ENCODE measurements at places on chromosomes 16 and 17. TPM values are rescaled to one million over a fixed set of nuclear protein-coding genes. Genes with fewer than 3 reads are reported as not detected.

- DNase-seq, result no peak
Measured at GRCh38 chr17:6420173-6420641, 14.7 kb downstream of the AIPL1 start.

The C17orf113 gene
- 1.1 TPM for total RNA-seq

The TMC5 gene
- 1.3 TPM for total RNA-seq

DNA sequence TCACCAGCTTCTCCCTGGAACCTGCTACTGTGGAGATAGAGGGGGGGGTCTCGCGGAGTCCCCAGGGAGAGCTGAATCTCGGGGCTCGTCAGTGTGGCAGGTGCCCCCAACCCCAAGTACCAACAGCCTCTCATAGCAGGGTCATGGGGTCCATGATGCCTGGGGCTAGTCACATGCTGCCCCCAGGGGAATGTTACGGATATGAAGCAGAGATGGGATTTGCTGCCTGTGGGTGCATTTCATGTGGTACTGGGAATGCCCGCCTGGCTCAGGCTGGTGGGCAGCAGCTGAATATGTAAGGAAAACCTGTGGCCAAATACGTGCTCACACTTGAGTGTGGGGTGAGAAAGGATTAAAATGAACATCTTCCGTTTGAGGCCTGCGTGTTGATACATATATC is 49.4 kb downstream of the MEAK7 start:
- DNase-seq, result no peak

The ANKFN1 gene
- total RNA-seq, result 0.13 TPM

- no peak for DNase-seq
Measured at GRCh38 chr16:57042157-57043111, 49.9 kb upstream of the CPNE2 start.

The GPR139 gene
- not detected for total RNA-seq

DNA sequence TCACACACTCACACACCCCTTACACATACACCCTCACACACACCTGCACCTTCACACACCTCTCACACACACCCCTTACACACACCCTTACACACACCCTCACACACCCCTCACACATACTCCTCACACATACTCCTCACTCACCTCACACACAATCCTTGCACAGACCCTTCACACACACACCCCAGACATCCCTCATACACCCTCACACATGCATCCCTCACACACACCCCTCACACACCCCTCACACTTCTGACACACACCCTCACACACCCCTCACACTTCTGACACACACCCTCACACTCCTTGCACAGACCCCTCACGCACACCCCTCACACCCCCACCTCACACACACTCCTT is 23.9 kb downstream of the C17orf67 start:
- DNase-seq, result no peak

The RTN4RL1 gene
- total RNA-seq, result 0.07 TPM
